ENCODE measurements at places on chromosomes 16 and 17. TPM values are rescaled to one million over a fixed set of nuclear protein-coding genes. Genes with fewer than 3 reads are reported as not detected.
A peak's percentile ranks its signal among the peaks of the same experiment; 100 is the strongest.

Gene SOST
- total RNA-seq, result not detected

DNA sequence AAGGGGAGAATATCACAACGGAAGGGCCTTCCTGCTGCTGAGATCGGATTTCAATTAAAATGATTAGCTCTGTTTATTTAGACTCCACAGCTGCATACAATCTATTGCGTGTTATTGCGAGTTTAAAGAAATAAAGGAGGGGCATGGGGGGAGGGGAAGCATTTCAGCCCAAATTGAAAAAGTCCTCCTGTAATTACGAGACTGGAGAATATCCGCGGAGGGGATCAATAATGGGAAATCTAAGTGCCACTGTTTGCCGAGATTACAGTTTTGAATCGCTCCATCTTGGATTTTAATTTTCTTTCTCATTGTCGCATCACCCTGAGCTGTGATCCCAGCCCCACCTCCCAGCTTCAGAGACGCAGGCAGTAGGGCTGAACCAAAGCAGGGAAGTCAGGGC, 15.7 kb upstream of the RPL38 start:
- H3K27ac ChIP-seq, result no peak overlapping the region
- H3K27me3 ChIP-seq, result no peaks in the 10 kb centered on the region
- H3K4me3 ChIP-seq, result no peak overlapping the region
- DNase-seq, result no peak

Gene TBC1D3I
- total RNA-seq, result 0.17 TPM

Gene CD300H
- not detected for total RNA-seq

DNA sequence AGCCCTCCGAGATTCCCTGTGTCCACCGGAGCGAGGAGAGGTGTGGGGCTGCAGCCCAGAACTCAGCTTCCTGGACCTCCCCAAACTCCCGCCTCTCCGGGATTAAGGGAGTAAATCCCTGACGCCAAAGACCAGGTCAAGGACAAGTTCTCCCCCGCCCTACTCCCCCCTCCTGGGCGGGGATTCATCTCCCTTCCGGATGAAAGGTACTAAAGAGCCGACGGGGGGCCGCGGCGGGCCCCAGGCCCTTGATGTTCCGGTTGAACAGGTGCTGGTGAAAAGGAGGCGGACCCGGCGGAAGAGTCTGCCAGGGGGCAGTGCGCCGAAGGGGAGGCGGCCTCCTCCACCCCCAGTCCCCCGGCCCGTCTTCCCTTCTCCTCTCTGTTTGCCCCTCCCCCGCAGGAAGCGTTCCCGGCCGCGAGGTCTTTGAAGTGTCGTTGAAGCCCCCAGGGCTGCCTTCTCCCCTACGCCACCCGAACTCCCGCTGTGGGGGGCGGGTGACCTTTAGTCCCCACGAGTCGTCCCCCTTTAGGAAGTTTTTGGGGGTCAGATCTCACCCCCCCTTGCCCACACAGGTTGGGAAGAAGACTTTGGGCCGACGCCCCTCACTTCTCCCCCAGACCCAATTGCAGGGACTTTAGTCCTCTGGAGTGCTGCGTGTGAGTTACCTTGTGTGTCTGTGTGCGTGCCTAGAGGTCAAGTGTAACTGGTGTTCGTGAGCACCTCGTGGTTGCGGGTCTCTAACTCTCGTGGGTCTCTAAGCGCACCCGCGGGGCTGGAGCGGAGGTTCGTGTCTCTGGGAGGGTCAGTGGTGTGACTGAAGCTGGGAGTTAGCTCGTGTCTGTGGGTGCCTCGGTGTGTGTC, 1.1 kb upstream of the MLLT6 start:
- peak overlapping the region; percentile 89 for H3K27ac ChIP-seq
- H3K36me3 ChIP-seq, result no peaks in the 10 kb centered on the region
- peak overlapping the region; percentile 83 for H3K4me3 ChIP-seq
- H3K4me1 ChIP-seq, result peaks cover 38% of the 10 kb centered on the region
- peak; percentile 63 for DNase-seq

Data from liver (tissue), 10 donors.